GM12878 (cell line): ENCODE measurements at places on chromosomes 3 and 15.

DNA sequence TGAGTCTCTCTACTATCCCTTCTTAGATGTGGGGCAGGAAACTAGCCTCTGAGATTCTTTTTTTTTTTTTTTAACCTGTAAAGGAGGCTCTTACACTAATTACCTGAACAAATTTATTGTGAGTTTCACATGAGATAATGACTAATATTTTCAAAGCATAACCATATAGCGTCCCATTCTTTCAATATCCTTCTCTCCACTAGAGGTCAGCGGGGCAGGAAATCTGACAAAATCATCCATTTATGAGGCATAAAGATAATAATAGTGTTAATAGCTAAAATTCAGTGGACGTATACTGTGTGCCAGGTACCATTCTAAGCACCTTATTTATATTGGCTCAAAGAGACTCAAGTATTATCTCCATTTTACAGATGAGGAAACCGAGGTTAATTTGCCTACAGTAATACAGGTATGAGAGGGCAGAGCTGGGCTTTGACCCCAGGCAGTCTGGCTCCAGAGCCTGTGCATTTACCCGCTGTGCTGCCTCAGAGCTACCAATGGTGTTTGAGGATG is 16.3 kb upstream of the SMAD6 start:
- H3K27ac ChIP-seq: no peak overlapping the region
- H3K36me3 ChIP-seq: no peaks in the 10 kb centered on the region
- H3K27me3 ChIP-seq: no peaks in the 10 kb centered on the region
- no peaks in the 10 kb centered on the region for H3K4me1 ChIP-seq
- DNase-seq: no peak

GRCh38 chr15:50652671-50653070 is 33.9 kb downstream of the TRPM7 start:
- H3K36me3 ChIP-seq: peaks cover 18% of the 10 kb centered on the region
- H3K27me3 ChIP-seq: no peaks in the 10 kb centered on the region
- no peak for DNase-seq
- no peak overlapping the region for H3K27ac ChIP-seq

GRCh38 chr3:60742606-60743145 is 508.6 kb downstream of the FHIT start:
- no peaks in the 10 kb centered on the region for H3K36me3 ChIP-seq
- no peak for DNase-seq
- no peaks in the 10 kb centered on the region for H3K4me1 ChIP-seq

DNA sequence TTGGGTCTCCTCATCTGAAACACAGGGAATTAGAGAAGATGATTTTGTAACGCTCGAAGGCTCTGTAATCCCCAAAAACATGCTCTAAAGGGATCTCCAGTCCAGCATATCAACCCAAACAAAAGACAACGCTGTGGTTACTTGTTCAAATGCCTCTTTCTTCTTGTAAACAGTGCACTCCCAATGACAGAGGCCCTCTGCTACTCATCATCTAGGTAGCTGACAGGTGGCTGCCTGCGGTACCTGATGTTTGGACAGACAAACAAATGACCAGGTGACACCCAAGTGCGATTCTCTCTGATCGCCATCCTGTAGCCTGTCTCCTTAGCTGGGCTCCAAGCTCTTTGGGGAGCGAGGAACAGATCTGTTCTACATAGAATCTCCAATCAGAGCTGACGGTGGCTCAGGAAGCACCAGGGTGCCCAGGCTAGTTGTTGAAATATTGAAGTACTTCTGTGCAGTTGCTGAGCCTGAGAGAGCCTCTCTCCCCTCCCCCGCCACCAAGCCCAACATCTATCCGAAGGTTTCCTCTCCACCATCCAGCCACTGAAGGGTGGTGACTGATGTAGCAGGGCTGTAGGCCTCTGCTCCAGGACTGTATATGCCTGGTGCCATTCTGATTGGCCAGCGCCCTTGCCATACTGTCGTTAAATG is 238.7 kb downstream of the XXYLT1 start:
- no peak for DNase-seq
- H3K4me1 ChIP-seq: no peaks in the 10 kb centered on the region
- no peaks in the 10 kb centered on the region; the same call in 1 of the 2 replicates for H3K27me3 ChIP-seq
- H3K27ac ChIP-seq: no peak overlapping the region

- H3K27me3 ChIP-seq: no peaks in the 10 kb centered on the region
- DNase-seq: no peak
- H3K4me1 ChIP-seq: no peaks in the 10 kb centered on the region
- no peaks in the 10 kb centered on the region for H3K36me3 ChIP-seq
- no peak within 1 kb of the TSS for H3K27ac ChIP-seq
Measured at GRCh38 chr15:81373775-81374395, at the start of gene TMC3. Gene TMC3, minus strand, starts transcription at chr15:81374213. Its CDS starts 136 bp downstream, at chr15:81374077.
